ENCODE measurements at places on chromosomes 3 and 15.
A peak's percentile ranks its signal among the peaks of the same experiment; 100 is the strongest.

DNA sequence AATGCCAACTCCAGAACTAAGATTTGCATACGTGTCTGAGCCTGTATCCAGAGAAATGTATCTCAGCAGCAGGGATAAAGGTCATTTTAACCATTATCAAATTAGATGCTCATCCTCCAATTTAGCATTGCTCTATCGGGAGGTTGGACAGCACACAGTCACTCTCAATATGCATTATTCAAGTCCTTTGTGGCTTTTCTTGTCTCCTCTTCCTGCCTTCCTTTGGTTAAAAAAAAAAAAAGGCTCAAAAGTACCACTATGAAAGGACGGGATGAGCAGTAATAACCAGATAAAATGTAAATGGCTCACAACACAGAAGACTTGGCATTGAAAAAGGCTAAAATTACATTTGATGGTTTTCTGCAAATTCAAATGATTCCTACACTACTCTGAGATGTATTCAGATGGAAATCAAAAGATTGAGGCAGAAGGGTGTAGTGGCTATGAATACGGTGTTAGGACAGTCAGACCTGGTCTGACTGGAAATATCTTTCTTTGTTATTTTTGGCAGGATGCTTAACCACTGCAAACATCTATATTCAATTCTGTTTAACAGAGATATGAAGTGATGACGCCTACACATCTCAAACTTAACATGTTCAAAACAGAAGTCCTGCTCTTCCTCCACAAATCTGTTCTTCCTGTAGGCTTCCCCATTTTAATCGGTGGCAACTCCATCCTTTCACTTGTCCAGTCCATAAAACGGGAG is 109.6 kb downstream of the ADAMTS9 start:
- no peak for DNase-seq

GRCh38 chr3:53100818-53101466 is 29.3 kb downstream of the RFT1 start:
- DNase-seq = no peak

GRCh38 chr3:186909078-186909853 is 21.1 kb upstream of the ST6GAL1 start:
- no peak for DNase-seq

GRCh38 chr3:156721687-156722618 is 47.6 kb downstream of the TIPARP start:
- DNase-seq = no peak

DNA sequence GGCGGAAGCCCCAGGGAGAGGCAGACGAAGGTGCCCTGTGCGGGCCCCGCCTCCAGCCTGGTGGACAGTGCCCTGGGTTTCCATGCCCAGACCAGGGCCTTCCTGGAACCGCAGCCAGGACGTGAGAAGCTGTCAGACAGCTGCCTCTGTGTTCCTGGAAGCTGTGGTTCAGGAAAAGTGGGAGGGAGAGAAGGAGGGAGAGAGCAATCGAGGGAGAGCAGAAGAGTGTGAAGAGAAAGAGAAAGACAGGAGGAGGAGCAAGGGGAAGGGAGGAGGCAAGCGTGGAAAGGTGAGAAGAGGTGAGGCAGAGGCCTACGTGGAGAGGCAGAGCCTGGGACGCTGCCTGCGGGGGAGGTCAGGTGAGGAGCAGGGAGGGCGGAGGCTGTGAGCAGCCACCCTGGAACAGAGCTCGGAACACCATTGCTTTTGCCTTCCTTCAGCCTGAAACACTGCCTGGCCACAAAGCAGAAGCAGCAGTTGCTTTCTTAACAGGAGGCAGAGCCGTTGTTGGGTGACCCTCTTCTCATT is 18.6 kb downstream of the ZDHHC19 start:
- no peak for DNase-seq

DNA sequence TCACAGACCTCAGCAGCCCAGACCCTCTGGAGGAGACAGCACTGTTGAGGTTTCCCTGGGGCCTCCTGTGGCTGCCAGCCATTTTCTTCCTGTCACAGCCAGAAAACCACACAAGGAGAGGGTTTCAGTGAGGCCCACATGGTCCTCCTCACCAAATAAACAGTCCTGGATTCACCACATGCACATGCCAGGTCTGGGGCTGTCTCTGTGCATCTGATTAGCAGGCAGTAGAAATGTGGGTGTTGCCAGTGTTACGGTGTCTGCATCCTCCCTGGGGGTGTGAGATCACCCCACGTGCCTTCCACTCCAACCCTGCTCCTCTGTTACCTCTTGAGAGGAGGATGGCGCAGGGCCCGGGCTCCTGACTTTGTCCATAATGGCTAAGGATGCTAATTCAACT is 140.4 kb downstream of the CHDH start:
- DNase-seq = no peak

- DNase-seq = no peak
Observed at GRCh38 chr3:126487151-126487771, 11.6 kb upstream of the ZXDC start.

DNA sequence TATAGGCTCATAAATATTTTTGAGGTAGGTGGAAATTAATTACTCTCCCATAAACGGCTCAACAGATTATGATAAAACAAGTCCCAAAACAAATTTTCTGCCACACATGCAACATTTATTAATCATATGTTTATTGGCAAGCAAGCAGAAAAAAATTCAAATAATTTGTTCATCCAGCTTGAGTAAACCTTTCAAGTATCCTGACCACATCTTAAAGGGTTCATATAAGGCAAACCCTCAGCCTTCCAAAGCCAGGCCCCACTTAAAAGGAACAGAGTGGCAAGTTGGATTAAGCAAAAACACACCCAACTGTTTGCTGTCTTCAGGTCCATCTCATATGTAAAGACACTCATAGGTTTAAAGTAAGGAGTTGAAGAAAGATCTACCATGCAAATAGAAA is 1042.3 kb downstream of the DIPK2A start:
- DNase-seq = no peak

GRCh38 chr15:27679731-27680471 is 419.2 kb downstream of the OCA2 start:
- no peak for DNase-seq

DNA sequence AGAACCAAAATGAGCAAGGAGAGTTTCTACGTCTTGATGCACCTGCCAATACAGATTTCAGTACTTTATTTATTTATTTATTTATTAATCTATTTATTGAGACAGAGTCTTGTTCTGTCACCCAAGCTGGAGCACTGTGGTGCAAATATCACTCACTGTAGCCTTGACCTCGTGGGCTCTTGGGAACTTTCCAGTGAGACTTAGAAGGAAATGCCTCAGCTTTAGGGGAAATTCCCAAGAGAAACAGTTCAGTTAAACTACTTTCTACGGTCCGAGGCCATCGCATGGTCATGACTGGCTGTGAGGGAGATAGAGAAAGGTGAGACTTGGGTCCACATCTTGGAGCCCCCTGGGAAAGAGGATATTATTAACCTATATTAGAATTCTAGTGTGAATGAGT is 47.0 kb upstream of the HERC1 start:
- no peak for DNase-seq

GRCh38 chr3:58345457-58345856 is 12.8 kb downstream of the PXK start:
- DNase-seq = no peak

DNA sequence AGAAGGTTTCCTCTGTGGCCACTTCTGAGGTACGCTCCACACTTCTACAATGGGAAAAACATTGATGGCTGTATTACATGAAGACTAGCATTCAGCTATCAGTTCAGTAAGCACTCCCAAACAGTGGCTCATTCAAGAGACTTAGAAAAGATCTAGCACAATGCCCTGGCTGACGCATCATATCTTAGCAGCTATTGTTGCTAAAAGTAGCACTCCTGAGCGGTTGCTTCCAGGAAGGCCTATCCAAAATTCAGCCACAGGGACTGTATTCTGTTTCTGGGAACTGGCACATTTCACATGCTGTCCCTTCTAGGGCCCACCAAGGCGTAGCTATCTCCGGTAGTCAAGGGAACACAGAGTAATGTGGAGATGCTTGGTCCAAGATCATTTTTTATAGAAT is 21.2 kb upstream of the SPRED1 start:
- DNase-seq = no peak

- DNase-seq = no peak
Observed at GRCh38 chr15:92843814-92844213, 56.3 kb upstream of the CHD2 start.

DNA sequence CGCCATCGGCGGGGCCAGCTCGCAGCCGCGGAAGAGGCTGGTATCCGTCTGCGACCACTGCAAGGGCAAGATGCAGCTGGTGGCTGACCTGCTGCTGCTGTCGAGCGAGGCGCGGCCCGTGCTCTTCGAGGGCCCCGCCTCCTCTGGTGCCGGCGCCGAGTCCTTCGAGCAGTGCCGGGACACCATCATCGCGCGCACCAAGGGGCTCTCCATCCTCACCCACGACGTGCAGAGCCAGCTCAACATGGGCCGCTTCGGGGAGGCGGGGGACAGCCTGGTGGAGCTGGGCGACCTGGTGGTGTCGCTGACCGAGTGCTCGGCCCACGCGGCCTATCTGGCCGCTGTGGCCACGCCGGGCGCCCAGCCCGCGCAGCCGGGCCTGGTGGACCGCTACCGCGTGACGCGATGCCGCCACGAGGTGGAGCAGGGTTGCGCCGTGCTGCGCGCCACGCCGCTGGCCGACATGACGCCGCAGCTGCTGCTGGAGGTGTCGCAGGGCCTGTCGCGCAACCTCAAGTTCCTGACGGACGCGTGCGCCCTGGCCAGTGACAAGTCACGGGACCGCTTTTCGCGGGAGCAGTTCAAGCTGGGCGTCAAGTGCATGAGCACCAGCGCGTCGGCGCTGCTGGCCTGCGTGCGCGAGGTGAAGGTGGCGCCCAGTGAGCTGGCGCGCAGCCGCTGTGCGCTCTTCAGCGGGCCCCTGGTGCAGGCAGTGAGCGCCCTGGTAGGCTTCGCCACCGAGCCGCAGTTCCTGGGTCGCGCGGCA is 1.8 kb downstream of the TLNRD1 start:
- peak; percentile 56 for DNase-seq

DNA sequence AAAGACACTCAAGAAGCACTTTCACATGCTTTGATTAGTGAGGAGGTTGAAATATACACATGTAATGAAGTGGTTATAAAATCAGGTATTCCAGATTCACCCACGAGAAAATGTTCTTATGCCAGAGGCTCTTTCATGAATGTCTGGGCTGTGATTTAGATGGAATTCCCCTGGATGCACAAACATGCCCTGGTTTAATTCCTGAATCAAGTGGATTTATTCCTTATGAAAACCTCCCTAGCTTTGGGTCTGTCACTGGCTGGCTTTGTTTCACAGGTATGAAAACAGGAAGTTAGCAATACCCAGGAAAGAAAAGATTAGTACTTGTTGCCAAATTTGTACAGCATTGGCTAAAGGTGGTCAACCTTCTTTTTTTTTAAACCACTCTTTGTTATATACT is 1123.0 kb downstream of the ROBO1 start:
- DNase-seq = no peak

- no peak for DNase-seq
Observed at GRCh38 chr15:49424954-49425353, 1.9 kb downstream of the FGF7 start.

GRCh38 chr3:197545571-197545970 is 10.2 kb downstream of the BDH1 start:
- no peak for DNase-seq

- no peak for DNase-seq
Observed at GRCh38 chr3:57112206-57112605, 51.7 kb downstream of the SPATA12 start.

GRCh38 chr3:133138017-133138416 is 99.8 kb downstream of the TMEM108 start:
- DNase-seq = no peak

DNA sequence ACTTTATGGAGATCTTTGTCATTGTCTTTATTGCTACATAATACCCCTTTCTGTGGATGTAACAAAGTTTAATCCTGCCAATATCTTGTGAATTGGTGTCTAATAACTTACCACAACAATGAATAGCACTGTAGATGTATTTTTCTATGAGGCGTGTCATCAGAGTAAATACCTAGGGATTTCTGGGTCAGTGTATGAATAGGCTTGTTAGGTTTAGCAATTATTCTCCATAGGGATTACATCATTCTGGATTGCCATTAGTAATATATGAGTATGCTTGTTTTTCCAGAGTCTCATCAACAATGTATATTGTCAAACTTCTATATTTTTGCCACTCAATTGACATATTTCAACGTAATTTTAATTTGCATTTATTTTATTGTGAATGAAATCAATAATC is 67.9 kb downstream of the UNC13C start:
- no peak for DNase-seq

- DNase-seq = no peak
Observed at GRCh38 chr15:45667002-45667401, 32.2 kb downstream of the SQOR start.
